ENCODE measurements at places on chromosomes 16 and 17.

GRCh38 chr16:69471121-69471520 lies 46.7 kb downstream of the CYB5B start:
- no peaks in the 10 kb centered on the region for H3K27me3 ChIP-seq
- H3K27ac ChIP-seq, result no peak overlapping the region
- no peaks in the 10 kb centered on the region for H3K4me1 ChIP-seq
- H3K4me3 ChIP-seq, result no peak overlapping the region

- no peaks in the 10 kb centered on the region for H3K27me3 ChIP-seq
- H3K27ac ChIP-seq, result no peak overlapping the region
- no peaks in the 10 kb centered on the region for H3K36me3 ChIP-seq
Measured at GRCh38 chr16:85306071-85306792, 194.0 kb upstream of the CIBAR2 start.

DNA sequence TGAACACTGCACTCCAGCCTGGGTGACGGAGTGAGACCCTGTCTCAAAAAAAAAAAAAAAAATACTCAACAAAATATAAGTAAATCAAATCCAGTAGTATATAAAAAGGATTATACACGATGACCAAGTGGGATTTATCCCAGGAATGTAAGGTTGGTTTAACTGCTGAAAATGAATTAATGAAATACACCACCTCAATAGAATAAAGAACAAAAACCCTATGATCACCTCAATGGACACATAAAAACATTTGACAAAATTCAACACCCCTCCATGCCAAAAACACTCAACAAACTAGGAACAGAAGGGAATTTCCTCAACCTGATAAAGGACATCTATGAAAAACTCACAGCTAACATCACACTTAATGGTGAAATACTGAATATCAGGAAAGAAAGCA lies 6.6 kb downstream of the MIS12 start:
- no peak for DNase-seq
- H3K27ac ChIP-seq, result no peak overlapping the region
- peaks cover 14% of the 10 kb centered on the region for H3K36me3 ChIP-seq

- no peaks in the 10 kb centered on the region for H3K4me1 ChIP-seq
- no peaks in the 10 kb centered on the region for H3K27me3 ChIP-seq
- H3K4me3 ChIP-seq, result no peak overlapping the region
- no peak overlapping the region for H3K27ac ChIP-seq
- no peaks in the 10 kb centered on the region for H3K36me3 ChIP-seq
Measured at GRCh38 chr16:64412578-64413280, 709.1 kb downstream of the CDH11 start.

DNA sequence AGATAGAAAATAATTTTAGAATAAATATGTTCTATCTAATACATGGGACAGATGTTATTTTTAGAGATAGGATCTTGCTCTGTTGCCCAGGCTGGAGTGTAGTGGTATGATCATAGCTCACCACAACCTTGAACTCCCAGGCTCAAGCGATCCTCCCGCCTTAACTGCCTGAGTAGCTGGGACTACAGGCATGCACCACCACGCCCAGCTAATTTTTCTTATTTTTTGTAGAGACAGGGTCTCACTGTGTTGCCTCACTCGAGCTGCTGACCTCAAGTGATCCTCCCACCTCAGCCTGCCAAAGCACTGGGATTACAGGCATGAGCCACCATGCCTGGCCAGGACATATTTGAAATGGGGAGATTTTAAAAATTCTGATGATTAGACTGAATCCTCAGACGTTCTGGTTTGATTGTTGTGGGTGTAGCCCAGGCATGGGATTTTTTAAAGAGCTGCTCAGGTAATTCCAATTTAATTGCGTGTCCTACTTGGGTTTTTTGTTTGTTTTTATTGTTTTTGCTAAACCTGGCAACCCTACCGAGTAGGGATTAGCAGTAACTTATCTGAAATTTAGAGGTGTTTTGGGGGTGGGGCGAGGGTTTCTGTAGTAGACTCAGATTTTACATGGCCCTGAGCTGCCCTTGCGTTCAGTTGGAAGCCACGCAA lies 142.9 kb downstream of the RAB11FIP4 start:
- no peak overlapping the region for H3K27ac ChIP-seq
- DNase-seq, result no peak

DNA sequence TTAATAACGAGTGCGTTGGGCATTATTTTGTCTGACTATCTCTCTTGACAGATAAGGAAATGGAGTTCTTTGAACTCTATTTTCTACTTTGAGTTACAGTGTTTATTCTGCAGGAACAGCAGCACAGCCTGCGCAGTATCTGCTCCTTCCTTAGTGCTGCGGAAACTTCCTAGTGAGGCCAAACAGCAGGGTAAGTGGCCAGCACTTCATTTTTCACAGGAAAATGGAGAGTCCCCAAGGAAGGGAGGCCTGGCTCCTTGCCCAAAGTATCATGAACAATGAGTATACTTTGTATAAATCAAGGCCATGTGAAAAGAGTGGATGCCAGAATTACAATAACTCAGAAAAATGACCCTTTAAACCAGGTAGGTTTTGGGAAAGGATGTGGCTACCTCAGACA lies 140.6 kb downstream of the VPS53 start:
- no peak overlapping the region for H3K27ac ChIP-seq
- H3K4me3 ChIP-seq, result no peak overlapping the region
- H3K36me3 ChIP-seq, result peaks cover 10% of the 10 kb centered on the region

DNA sequence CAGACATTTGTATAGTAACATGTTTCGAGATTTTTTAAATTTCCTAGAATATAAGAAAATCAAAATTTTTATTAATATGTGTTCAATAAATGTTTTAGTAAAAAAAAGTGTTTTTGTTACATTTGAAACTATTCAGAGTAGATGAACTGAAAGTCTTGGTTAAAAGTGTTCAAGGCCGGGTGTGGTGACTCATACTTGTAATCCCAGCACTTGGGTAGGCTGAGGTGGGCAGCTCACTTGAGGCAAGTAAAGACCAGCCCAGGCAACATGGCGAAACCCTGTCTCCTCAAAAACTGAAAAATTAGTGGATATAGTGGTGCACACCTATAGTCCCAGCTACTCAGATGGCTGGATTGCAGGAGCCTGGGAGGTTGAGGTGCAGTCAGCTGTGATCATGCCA lies 16.8 kb upstream of the PHKG2 start:
- no peak overlapping the region for H3K27ac ChIP-seq
- no peaks in the 10 kb centered on the region for H3K27me3 ChIP-seq
- peaks cover 82% of the 10 kb centered on the region for H3K36me3 ChIP-seq
- no peak for DNase-seq
- H3K4me1 ChIP-seq, result no peaks in the 10 kb centered on the region
- H3K4me3 ChIP-seq, result no peak overlapping the region

- H3K4me3 ChIP-seq, result no peak overlapping the region
- no peak overlapping the region for H3K27ac ChIP-seq
- peaks cover 97% of the 10 kb centered on the region for H3K36me3 ChIP-seq
- peaks cover 7% of the 10 kb centered on the region for H3K4me1 ChIP-seq
Measured at GRCh38 chr17:41895617-41896016, 23.1 kb downstream of the ACLY start.

DNA sequence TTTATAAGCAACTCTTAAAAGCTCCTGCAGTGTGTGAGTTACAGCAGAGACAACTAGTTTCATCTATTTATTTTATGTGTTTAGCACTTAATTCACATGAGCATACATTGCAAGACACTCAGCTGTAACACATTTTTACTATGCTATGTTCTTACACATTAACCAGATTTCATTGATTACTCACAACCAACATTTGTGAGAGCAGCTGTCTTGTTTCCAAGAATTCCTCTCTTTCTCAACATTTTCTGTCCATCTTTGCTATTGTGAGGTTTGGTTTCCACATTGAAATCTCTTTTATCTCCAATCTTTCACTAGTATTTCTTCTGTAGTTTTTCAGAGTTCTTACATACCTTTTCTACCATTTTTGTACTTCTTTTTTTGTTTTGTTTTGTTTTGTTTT lies 51.2 kb downstream of the COPRS start:
- H3K4me3 ChIP-seq, result no peak overlapping the region
- no peaks in the 10 kb centered on the region for H3K4me1 ChIP-seq
- no peaks in the 10 kb centered on the region for H3K36me3 ChIP-seq
- no peak for DNase-seq
- H3K27me3 ChIP-seq, result no peaks in the 10 kb centered on the region

DNA sequence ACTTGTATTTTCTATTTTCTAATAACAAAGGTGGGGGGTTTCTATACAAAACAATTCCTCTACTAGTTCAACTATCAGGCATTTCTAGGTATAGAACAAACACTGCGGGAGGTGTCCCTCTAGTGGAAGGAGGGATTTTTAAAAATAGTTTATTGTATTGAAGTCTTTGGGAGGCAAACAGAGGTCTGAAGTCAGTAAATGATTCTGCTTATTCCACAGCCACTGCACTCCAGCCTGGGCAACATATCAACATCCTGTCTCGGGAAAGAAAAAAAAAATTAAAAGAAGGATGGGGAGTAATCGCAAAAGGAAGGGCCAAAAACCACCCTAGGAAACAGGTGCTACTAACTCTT lies 648 bp upstream of the ERCC4 start:
- H3K4me1 ChIP-seq, result peaks cover 13% of the 10 kb centered on the region
- peak; percentile 26 for DNase-seq
- no peaks in the 10 kb centered on the region for H3K36me3 ChIP-seq
- peak overlapping the region; percentile 29 for H3K27ac ChIP-seq

- peaks cover 23% of the 10 kb centered on the region for H3K4me1 ChIP-seq
- no peaks in the 10 kb centered on the region for H3K36me3 ChIP-seq
- no peaks in the 10 kb centered on the region for H3K27me3 ChIP-seq
Measured at GRCh38 chr17:35086931-35087573, 23.5 kb upstream of the RFFL start.

DNA sequence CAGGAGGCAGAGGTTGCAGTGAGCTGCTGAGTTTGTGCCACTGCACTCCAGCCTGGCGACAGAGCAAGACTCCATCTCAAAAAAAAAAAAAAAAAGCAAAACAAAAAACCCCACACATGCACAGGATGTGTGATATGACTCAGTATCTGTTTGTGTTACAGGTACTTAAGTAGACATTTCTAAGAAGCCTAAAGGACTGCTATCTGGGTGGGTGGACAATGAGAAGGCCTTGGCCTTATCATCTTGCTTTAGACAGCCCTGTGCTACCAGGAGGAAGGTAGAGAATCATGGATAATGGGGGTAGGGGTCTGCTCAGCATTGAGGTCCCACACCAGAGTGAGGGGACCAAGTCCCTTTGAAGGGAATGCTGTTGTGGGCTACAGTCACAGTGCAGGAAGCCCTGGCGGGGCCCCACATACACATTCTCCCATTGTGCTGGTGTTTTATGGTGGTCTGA lies 26.7 kb downstream of the PLD6 start:
- H3K27ac ChIP-seq, result no peak overlapping the region
- peaks cover 94% of the 10 kb centered on the region for H3K36me3 ChIP-seq
- H3K27me3 ChIP-seq, result no peaks in the 10 kb centered on the region
- DNase-seq, result no peak

- H3K27ac ChIP-seq, result peak overlapping the region; percentile 78
- H3K27me3 ChIP-seq, result no peaks in the 10 kb centered on the region
- DNase-seq, result peak; percentile 87
- H3K4me3 ChIP-seq, result no peak overlapping the region
- no peaks in the 10 kb centered on the region for H3K36me3 ChIP-seq
Measured at GRCh38 chr16:78505544-78506366, 406.3 kb downstream of the WWOX start.

DNA sequence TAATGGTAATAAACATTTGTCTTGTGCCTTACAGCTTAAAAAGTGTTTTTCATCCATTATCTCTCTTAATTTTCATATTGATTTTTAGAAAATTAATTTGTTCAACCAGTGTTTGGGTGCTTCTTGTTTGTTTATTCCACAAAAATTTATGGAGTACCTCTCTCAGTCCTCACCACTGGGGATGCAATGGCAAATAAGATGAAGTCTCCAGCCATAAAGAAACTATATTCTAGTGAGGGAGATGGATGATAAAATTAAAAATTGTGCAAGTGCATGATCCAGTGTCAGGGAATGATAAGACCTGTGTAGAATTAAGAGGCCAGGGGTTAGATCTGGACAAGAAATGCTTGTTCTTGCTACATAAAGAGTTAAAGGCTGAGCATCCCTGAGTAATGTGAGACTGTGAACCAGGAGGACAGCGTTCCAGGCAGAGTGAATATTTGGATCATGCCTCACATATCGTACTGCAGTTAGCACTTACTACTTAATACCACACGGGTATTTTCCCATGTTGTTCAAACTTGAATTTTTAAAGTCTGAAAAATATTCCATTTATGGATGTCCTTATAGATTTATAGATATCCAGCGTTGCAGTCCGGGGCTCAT lies 535.7 kb upstream of the HSBP1 start:
- no peak overlapping the region for H3K27ac ChIP-seq
- no peaks in the 10 kb centered on the region for H3K36me3 ChIP-seq
- no peaks in the 10 kb centered on the region for H3K27me3 ChIP-seq

- H3K4me3 ChIP-seq, result no peak overlapping the region
- H3K36me3 ChIP-seq, result peaks cover 51% of the 10 kb centered on the region
- H3K4me1 ChIP-seq, result peaks cover 51% of the 10 kb centered on the region
- no peak for DNase-seq
Measured at GRCh38 chr16:8861563-8862308, 7.1 kb downstream of the CARHSP1 start.

- H3K36me3 ChIP-seq, result peaks cover 30% of the 10 kb centered on the region
- H3K4me3 ChIP-seq, result no peak overlapping the region
- H3K27ac ChIP-seq, result no peak overlapping the region
- H3K4me1 ChIP-seq, result peaks cover 13% of the 10 kb centered on the region
- no peak for DNase-seq
Measured at GRCh38 chr17:28648698-28649097, 3.7 kb upstream of the BLTP2 start.

GRCh38 chr17:63764716-63765115 lies 8.7 kb downstream of the CCDC47 start:
- H3K4me3 ChIP-seq, result no peak overlapping the region
- H3K27me3 ChIP-seq, result no peaks in the 10 kb centered on the region
- peaks cover 35% of the 10 kb centered on the region for H3K36me3 ChIP-seq
- no peak overlapping the region for H3K27ac ChIP-seq

DNA sequence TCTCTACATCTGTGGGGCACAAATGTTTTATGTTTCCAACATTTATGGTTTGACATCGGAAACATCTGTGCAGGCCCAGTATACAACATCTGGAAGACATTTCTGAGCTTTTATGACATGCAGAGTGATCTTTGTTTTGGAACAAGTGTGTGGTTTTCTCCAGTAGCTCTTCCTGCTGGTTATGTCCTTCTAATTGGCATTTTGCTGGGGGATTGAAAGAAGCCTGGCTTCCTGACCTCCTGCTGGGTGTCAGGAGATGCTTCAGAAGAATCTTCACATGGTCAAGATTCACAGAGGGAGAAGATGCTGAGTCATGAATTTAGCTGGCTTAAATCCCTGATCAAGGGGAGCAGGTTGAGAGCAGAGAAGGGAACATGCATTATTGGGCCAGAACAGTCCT lies 279.5 kb upstream of the MYOCD start:
- no peak overlapping the region for H3K27ac ChIP-seq
- H3K27me3 ChIP-seq, result no peaks in the 10 kb centered on the region
- no peak overlapping the region for H3K4me3 ChIP-seq
- no peak for DNase-seq
- no peaks in the 10 kb centered on the region for H3K4me1 ChIP-seq

DNA sequence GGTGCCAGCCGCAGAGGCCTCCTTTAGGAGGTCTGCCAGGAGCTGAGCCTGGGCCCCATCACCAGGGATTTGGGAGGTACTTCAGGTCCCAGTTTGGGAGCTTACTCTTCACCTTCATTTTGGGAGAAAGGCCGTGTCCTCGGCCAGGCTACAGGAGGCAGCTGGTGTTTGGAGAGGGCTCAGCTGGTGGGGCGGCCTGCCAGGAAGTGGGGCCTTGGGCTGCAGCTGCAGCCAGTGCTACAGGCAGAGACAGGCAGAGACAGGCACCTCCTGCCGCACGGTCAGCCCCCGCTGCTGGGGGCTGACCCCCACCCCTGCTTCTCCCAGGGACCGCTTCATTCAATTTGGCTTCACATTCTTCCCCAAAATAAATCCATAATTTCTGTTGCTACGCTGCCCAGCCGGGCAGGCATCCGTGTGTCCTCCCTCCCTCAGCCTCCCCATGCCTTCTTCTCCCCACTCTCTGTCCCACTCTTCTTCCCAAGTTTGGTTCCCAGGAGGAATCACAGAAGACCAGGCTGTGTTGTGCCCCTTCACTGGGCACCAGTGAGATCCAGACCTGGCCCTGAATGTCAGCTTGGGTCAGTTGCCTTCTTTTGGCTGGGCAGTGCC lies 6.1 kb downstream of the TMEM235 start:
- H3K27ac ChIP-seq, result peak overlapping the region; percentile 52

Data from spinal cord (tissue), 10 donors.